HFFc6 (cell line): ENCODE measurements at places on chromosomes 2 and 18.

- peaks cover 7% of the 10 kb centered on the region for H3K27me3 ChIP-seq
- no peak overlapping the region for H3K4me3 ChIP-seq
- no peaks in the 10 kb centered on the region for H3K4me1 ChIP-seq
- DNase-seq, result no peak
- H3K27ac ChIP-seq, result no peak overlapping the region
These were observed 53.9 kb upstream of the CD302 start for GRCh38 chr2:159851941-159852340.

DNA sequence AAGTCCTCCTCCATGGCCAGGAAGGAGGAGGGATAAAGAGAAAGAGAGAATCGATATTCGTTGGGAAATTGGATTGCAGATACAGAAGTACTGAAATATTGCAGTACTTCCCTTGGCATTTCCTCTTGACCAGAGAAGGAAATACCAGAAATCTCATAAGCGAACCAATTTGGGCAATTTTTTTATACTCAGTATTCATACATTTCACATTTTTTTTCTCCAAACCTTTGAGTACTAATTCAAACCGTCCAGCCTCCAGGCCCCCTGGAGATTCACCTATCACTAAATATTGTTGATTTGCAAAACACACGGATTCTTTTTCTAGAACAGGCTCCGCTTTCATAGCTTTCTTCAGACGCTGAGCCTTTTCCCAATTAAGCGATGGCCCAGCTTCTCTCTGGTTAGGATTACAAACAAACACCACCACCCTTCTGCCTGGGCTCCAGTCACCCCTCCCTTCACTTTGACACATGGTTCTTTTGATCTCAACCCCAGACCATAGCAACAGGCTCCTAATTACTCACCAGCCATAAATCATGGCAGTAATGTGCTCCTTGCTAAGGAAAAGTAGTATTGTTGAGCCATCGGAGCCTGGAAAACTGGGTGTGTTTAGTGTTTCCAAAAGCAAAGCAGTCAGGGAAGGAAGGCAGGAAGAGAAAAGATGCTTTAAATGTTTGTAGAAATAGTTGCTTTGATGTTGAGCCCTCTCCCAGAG, 138.4 kb upstream of the CCDC68 start:
- H3K27ac ChIP-seq, result peak overlapping the region; percentile 67; the same call in 1 of the 2 replicates
- peak; percentile 43 for DNase-seq
- peaks cover 5% of the 10 kb centered on the region for H3K27me3 ChIP-seq
- H3K36me3 ChIP-seq, result no peaks in the 10 kb centered on the region

DNA sequence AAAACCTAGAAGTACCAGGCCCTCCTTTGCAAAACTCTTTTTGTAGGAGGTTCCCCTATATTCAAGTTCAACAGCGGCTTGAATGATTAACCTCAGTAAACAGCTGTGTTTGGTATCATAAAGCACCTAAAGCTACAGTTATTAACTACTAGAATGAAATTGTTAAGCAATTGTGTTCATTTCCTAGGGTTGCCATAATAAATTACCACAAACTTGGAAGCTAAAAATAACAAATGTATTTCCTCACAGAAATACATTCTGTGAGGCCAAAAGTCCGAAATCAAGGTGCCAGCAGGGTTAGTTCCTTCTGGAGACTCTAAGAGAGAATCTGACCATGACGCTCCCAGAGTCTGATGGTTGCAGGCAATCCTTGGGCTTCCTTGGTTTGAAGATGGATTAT, 202.1 kb upstream of the ACVR2A start:
- H3K4me1 ChIP-seq, result no peaks in the 10 kb centered on the region
- no peak overlapping the region for H3K4me3 ChIP-seq
- H3K27me3 ChIP-seq, result no peaks in the 10 kb centered on the region
- DNase-seq, result no peak
- H3K36me3 ChIP-seq, result no peaks in the 10 kb centered on the region

- H3K36me3 ChIP-seq, result no peaks in the 10 kb centered on the region
- peaks cover 7% of the 10 kb centered on the region for H3K27me3 ChIP-seq
- DNase-seq, result no peak
- H3K4me3 ChIP-seq, result no peak overlapping the region
- no peak overlapping the region for H3K27ac ChIP-seq
These were observed 43.6 kb downstream of the SETBP1 start for GRCh38 chr18:44724105-44724778.

DNA sequence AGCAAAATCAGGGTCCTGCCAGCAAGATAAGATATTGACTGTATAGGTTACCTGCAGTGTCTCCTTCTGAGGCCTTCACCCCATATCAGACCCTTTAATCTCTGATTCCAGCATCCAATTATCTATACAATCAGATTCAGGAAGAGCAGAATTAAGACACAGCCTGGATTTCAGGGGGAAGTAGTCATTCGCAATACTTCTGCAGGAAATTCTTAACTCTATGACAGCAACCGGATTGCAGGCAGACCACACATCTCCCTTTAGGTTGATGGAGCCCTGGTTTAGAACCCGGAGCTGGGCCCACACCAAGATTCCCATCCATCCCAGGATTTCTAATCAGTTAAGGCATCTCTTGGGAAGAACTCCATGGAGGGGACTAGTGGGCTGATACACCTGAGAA, 9.5 kb downstream of the ARL4C start:
- no peak overlapping the region for H3K27ac ChIP-seq
- H3K27me3 ChIP-seq, result peaks cover 1% of the 10 kb centered on the region; the same call in 1 of the 2 replicates
- DNase-seq, result no peak
- no peaks in the 10 kb centered on the region for H3K36me3 ChIP-seq
- no peak overlapping the region for H3K4me3 ChIP-seq
- H3K4me1 ChIP-seq, result no peaks in the 10 kb centered on the region
